ENCODE measurements at places on chromosomes 12 and 14.

GRCh38 chr12:132218915-132219314 lies 74.7 kb downstream of the NOC4L start:
- DNase-seq: peak; percentile 45

DNA sequence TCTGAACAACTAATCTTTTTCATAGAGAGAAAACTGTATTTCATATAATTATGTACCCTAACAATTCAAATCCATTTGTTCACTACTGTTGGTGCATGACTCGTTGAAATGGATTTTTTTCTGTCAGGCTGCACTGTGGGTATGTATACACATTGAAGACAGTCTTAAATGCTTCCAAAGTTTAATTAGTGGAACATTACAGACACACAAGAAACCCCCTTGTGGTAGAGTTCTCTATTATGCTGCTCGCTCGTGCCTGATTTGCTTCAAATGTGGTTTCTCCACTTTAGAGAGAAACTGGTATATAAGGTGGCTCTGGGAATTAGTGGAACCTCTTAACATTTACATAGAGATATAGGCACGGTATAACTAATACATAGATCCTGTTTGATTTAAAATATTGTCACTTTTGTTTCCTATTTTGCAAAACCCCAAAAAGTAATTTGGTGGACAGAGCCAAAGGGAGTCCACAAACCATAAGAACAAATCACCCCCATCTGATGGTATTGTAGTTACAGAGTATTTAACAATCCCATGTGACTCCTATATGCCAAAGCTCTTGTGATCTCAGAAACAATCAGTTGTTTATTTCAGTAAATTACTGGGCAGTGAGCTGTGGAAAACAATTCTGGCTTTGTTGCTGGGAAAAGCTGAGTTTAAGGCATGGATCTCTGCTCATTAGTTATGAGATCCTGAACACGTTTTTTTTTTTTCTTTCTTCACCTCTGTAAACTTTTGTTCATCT lies 159.5 kb downstream of the BRMS1L start:
- DNase-seq: no peak

- no peak for DNase-seq
Measured at GRCh38 chr14:89921346-89921745, 33.2 kb downstream of the EFCAB11 start.

GRCh38 chr12:94152292-94153078 lies 4.1 kb downstream of the PLXNC1 start:
- no peak for DNase-seq

DNA sequence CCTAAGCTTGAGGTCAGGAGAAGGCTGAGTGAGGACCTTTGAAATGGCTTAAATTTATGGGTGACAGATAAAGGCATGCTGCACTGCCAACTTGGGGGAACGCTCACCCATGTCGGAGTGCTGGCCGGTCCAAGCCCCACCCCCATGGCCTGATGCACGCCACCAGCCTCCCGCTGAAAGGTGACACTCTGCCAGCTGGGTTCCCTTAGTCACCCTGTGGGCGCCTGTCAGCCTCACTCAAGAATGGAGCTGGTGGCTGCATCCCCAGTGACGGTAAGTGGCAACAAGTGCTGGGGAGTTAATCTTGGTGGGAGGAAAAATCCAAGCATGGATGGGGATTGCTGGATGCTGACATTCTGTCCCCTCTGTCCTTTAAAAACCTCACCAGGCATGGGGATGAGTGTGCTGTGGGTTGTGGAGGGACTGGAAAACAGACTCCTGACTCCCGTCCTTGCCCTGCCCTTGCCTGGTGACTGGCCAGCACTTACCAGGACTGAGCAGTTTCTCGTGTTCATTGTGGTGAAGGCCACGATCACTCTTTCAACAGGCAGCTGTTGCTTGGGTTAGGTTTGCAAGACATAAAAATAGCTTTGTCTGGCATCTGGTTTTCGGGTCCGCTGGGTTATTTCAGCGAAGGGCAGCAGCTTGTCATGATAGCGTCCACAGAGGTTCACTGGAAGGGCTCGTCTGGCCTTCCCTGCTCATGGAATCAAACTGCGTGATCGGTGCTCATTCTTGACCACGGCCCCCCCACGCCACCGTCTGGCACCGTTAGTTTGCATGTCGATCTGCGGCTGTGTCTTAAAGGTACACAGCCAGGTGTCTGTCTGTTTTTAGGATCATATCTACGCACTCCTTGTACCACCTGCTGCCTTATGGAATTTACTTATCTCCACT lies 15.0 kb downstream of the ACACB start:
- peak; percentile 33 for DNase-seq

DNA sequence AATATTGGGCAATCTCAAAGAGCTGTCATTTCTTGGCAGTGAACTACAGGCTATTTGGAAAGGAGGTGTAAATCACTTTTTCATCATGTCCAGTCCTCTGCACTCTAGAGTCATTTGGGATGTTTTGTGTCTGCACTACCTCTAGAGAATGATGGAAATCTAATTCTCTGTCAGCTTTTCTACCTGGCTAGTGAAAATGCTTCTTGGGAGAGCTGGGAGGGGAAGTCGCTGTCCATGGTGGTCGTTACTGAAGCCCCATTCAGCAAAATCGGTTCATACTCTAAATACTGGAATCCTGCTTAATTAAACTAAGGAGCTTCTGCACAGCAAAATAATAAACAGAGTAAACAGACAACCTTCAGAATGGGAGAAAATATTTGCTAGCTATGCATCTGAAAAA lies 251.8 kb downstream of the APAF1 start:
- DNase-seq: no peak

DNA sequence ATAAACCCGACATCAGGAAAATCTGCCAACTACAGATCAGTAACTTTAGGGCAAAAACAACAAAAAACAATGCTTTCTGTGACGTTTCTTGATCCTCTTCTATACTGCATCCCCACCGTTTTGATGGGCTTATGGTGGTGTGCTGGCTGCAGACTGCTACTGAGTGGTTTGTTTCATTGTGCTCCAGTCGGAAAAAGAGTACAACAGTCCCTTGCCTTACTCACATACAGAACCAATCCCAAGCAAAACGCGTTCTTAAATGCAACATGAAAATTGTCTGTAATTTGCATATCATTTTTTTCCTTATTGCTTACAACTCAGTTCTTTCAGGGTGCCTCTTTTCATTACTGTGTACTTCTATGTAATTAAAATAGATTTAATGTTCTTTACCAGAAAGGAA lies 2.3 kb downstream of the ETV6 start:
- DNase-seq: no peak

DNA sequence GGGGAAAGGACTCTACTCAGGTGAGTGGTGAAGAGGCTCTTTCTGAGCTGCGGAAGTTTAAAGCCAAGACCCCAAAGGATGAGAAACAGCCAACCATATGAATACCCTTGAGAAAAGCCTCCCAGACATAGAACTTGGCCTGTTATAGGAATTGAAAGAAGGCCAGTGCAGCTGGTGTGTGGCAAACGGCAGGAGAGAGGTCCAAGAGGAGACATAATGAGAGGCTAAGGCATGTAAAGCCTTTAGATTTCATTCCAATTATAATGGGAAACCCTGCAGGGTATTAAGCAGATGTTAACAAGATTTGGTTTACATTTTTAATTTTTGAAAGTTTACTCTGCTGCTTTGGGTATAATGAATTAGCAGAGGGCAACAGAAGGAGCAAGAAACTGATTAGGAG lies 552.1 kb upstream of the FBXO33 start:
- DNase-seq: no peak

GRCh38 chr12:87140262-87140661 lies 884.1 kb upstream of the MGAT4C start:
- DNase-seq: no peak

GRCh38 chr12:6866920-6867412 lies 365 bp upstream of the TPI1 start:
- DNase-seq: no peak

GRCh38 chr12:104022786-104023185 lies 27.2 kb downstream of the GLT8D2 start:
- DNase-seq: no peak

DNA sequence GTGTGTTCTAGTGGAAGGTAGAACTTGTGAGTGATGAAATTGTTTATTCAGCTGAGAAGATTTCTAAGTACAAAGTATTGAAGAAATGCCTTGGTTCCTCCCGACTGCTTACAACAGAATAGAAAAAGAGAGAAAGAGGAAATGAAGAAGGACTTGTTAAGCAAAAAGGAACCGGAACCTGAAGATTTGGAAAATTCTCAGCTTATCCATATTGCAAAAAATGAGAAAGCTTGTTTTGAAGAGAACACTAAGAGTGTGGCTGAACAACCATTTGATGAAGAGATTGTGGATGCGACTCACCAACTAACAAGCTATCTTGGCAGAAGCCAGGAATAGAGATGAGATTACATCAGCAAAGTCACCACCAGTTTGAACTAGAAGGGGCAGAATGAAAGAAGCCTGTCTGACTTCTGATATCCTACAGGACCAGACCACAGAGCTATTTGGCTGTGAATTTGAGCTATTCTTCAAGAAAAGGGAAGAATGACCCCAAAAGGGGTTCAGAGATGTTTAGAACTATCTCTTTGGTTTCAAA lies 15.1 kb downstream of the NDUFA9 start:
- no peak for DNase-seq

DNA sequence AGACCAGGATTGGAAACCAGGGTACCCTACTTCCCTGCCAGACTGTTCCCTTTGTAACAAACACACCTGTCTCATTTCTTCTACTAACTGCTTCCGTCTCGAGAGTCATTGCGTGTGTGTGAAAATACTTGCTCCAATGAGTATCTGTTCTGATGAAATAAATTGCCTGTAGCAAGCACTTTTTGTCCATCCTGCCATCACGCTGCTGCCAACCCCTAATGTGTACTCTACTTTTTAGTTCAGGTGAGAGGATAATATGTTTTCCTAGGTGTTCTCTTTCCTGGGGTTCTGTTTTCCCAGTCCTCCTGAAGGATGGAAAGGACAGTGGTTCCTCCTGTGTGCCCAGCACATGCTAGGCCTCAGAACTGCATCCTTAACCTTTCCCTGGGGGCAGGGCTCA lies 1.0 kb downstream of the TUNAR start:
- DNase-seq: no peak

DNA sequence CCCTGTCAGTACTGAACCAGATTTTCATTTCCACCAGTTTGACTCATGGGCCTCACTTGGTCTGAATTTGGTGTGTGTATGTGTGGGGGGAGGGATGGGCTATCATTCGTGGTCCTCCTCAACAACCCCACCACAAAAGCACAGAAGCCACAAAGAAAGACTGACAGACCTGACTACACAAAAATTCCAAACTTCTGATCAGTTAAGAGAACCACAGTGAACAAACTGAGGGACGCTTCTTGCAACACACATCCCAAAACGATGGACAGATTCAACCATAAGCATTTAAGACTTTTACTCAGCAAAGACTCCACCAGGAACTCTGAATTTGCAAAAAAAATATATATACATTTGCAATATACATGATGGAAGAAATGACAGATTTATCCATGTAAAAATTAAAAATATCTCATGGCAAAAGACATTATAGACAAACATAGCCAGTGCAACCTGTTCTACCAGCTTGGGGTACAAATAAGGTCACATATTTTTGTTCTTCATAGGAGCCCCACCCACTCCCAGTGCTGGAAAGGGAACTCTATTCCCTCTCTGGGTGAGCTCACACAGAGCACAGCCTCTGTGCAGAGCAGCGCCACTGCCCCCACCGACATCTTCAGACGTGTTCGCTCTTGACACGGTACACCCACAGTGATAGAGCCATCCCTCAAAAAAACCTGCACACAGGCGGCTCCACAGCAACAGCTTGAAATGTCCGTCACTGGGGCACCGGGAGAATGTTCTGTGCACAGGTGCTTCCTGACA lies 49.7 kb downstream of the JAG2 start:
- no peak for DNase-seq

DNA sequence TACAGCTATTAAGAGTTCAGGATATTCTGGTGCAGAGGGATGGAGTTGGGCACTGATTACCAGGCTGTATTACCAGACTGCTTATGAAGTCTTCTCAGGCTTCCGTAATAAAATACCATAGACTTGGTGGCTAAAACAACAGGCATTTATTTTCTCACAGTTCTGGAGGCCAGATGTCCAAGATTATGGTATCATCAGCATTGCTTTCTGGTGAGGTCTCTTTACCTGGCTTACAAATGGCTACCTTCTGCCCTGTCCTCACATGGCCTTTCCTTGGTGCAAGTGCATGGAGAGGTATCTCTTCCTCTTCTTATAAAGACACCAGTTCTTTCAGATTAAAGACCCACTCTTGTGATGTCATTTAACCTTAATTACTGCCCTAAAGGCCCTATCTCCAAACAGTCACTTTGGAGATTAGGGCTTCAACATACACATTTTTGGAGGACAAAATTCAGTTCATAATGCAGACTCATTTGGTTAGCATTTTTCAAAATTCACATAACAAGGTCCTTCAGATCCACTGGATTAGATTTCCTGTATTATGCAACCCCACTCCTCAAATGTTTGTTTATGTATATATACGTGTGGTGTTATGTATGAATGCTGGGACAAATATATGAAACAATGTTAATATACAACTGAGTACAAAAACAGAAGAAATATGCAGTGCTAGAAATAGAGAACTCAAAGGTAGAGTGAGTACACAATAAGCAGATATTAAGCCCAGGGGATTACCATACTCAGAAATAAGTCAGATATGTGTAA lies 9.3 kb upstream of the ATP2B1 start:
- DNase-seq: no peak

- no peak for DNase-seq
Measured at GRCh38 chr12:72448805-72449204, 176.6 kb downstream of the TRHDE start.

- DNase-seq: no peak
Measured at GRCh38 chr14:106083082-106083481, 556.7 kb downstream of the TMEM121 start.

- DNase-seq: peak; percentile 19
Measured at GRCh38 chr12:104247698-104248097, 32.1 kb downstream of the TXNRD1 start.

DNA sequence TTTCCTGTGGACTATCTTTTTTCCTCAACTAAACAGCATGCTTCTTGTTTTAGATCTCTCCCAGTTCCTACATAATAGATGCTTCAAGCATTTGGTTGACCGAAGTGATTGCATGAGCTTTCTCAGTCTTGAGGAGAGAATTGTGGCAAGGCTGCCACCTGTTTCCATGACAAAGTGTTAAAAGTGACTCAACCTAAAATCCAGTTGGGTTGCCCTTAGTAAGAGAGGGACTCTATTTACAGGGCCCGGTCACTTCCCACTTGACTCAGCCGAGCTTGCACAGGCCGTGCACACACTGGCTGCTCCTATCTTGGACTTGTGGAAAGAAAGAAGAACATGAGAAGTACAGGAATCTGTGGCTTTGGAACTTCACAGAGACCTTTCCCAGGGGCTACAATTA lies 2.1 kb upstream of the B4GALNT3 start:
- no peak for DNase-seq

- DNase-seq: no peak
Measured at GRCh38 chr14:64860039-64860438, 19.7 kb downstream of the SPTB start.

- peak; percentile 14 for DNase-seq
Measured at GRCh38 chr12:131929581-131930456, 743 bp downstream of the PUS1 start.

- no peak for DNase-seq
Measured at GRCh38 chr12:109264943-109265650, 44.0 kb downstream of the FOXN4 start.

Data from NCI-H2171 treated with DMSO at 0.1 percent for 48 hours (cell line).